ENCODE measurements at places on chromosomes 7 and 10.

- no peak for DNase-seq
Measured at GRCh38 chr10:114902151-114902550, 35.8 kb upstream of the TRUB1 start.

- DNase-seq: no peak
Measured at GRCh38 chr7:80997841-80998240, 79.0 kb upstream of the SEMA3C start.

GRCh38 chr7:26865094-26865388 lies 651 bp upstream of the SKAP2 start:
- no peak for DNase-seq

GRCh38 chr7:99201027-99201426 lies 6.9 kb downstream of the KPNA7 start:
- DNase-seq: peak; percentile 15

DNA sequence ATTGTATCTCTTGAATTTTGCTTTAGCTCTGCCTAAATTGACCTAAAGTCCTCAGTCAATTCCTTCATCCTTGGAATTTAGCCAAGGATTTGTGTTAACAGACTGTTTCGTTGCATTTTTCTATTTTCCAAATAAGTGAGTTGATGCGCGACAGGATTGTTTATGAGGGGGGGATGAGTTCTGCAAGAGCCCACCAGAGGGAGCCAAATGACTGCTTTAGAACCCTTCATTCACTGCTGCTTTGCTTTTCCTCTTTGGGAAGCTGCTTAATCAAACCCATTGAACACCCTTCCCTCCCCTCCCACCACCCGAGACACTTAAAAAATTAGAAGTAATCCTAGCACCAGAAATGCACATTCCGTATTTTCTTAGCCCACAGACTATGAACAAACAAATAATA lies 33.7 kb upstream of the PTF1A start:
- DNase-seq: peak; percentile 57

DNA sequence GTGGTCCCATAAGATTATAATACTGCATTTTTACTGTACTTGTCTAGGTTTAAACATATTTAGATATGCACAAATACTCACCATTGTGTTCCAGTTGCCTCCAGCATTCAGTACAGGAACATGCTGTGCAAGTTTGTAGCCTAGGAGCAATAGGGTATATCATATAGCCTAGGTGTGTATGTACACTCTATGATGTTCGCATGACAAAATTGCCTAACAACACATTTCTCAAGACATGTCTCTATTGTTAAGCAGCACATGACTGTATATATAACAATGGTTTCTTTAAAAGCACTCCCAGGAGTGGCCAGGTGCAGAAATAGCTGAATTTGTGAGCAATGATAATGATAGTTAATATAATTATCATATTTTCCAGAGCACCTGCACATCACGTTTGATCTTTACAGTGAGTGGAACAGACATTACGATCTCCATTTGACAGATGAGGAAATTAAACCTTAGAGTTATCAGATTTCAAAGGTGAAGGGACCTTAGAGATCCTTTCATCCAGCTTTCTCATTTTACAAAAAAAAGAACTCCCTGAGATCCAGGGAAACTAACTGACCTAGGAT lies 99.2 kb upstream of the PDCD4 start:
- DNase-seq: no peak

DNA sequence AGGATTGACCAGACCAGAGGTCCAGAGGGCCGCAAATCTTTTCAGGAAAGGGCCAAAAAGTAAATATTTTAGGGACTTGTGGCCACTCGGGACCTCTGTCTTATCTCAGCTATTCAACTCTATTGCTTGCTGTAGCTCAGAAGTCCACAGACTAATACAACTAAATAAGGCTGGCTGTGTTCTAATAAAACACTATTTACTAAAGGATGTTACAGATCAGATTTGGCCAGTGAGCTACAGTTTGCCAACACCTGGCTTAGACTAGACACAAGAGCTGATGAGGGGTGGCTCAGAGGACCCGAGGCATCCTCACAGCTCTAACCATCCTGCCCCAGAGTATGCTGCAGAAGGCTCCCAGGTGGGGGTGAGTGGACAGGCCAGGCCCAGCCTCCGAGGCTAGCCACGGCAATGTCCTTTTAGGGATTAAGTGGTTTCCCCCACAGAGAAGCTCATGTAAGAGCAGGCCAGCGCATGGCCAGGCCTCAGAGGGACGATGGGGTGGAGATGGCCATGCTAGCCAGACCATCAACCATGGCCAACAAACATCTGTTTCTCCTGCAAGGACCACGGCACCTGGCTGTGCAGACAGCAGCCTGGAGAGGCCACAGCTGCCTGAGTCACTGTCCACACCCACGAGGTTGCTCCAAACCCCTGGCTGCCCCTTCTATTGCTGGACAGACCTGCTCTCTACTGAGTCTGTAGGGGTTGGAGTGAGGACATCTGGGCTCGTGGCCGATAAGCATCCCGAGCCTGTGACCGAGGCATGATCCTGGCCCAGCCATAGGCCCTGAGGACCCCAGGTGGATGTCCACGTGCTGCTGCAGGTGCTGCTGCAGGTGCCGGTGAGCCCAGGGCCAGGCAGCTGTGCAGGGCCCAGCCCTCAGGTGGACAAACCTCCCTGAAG lies 76.5 kb downstream of the AFAP1L2 start:
- DNase-seq: no peak

- no peak for DNase-seq
Measured at GRCh38 chr10:35458500-35459448, 122.5 kb downstream of the CCNY start.

DNA sequence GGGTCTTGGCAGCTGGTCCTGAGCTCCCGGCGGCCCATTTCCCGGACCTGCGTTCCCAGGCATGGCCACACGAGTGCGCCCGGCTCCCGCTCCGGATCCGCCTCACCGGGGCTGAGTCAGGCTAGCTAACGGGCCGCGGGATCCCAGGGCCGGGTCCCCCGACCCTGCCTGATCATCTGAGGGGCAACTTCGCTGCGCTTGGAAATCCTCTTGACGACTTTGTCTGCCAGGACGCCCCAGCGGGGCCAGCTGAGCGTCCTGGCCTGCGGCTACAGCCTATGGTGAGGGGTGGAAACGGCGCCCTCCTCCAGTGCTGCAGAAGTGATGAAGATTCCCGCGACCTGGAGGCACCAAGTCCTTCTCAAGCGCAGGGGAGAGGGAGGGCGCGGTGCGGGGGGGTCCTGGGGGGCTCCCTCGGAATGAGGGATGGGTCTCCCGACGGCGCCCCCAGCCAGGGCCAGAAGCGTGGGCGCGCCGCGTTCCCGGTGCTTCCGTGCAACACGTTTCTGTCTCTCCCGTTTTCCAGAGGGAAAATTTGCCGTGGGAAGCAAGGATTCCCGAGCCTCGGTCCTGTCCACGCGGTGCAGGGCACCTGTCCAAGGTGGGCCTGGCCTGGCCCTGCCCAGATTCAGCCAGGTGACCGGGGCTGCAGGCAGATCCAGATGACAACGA lies 212.4 kb downstream of the CCSER2 start:
- peak; percentile 27 for DNase-seq

- no peak for DNase-seq
Measured at GRCh38 chr7:128915841-128916642, 5.5 kb upstream of the KCP start.

DNA sequence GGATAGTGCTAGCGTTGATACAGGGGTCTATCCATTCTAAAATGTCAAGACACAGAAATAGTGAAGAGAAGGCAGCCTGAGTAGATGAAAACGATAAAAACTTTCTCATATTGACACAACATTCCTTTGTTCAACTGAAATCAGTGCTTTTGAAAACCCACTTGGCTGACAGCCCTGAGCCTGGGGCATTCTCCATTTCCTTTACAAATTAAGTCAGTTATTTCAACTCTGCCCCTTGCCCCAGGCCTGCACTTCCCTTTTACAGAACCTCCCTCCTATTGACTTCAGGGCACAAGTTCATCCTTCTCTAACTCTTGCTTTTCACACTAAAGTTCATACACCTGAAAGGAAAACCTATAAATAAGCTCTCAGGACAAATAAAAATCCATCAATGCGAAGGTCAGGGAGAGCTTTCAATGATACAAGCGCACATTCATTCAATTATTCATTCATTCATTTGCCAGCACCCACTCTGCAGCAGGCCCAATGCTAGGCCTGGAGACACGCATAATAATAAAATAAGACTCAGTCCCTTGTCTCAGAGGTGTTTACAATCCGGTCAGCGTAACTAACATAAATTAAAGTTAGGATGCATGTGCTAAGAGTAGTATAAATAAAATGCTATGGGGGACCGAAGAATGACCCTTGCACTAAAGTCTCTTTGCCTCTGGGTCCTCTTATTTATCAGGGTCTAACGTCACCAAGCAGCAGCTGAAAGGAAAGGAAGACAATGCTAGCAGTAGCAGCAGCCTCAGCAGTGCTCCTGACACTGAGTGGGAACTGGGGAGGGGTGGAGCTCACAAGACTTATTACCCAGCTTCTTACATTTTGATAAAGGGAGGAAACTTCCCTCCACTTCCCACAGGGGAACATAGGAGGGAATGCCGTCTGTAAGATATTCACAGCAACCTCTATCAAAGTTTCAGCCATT lies 134.8 kb downstream of the PDE1C start:
- no peak for DNase-seq

DNA sequence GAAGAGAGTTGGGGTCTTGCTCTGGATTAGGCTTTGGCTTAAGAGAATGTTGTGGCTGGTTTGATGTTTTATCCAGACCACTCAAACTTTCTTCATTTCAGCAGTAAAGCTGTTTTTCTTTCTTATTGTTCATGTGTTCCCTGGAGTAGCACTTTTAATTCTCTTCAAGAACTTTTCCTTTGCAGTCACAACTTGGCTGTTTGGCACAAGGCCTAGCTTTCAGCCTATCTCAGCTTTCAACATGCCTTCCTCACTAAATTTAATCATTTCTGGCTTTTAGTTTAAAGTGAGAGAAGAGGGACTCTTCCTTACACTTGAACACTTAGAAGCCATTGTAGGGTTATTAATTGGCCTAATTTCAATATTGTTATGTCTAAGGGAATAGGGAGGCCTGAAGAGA lies 18.1 kb downstream of the CCDC126 start:
- no peak for DNase-seq

GRCh38 chr10:112208292-112208691 lies 24.7 kb upstream of the GPAM start:
- no peak for DNase-seq

DNA sequence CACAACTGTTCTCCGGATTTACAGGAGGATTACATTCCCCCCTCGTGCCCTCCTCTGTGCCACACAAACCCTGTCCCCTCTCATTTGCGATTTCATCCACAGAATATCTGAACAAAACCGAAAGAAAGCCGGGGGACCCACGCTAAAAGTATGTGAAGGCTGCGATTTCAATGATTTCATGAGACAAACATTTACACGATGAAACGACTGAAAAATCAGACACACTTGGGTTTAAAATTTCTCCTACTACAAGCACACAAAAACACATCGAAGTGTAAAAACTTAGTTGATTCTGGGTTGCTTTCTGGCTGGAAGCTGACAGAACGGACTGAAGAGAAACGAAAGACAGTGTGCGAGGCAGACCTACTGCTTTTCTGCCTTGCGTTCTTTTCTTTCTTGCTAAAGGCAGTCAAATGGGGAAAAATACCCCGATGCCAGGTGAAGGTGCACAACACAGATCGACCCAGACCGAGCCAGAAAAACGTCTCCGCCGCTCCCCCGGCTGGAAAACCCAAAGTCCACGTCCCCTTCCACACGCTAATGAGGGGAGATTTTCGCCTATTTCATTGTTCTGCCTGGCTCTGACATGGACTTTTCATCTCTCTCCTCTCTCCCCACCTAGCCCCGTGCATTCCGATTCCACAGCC lies 1.2 kb downstream of the HIPK2 start:
- DNase-seq: peak; percentile 72

GRCh38 chr10:69636626-69637605 lies 6.9 kb downstream of the FAM241B start:
- no peak for DNase-seq

- DNase-seq: no peak
Measured at GRCh38 chr10:23613900-23614299, 175.0 kb downstream of the OTUD1 start.

GRCh38 chr7:2632733-2633537 lies 1.1 kb downstream of the TTYH3 start:
- peak; percentile 87 for DNase-seq

DNA sequence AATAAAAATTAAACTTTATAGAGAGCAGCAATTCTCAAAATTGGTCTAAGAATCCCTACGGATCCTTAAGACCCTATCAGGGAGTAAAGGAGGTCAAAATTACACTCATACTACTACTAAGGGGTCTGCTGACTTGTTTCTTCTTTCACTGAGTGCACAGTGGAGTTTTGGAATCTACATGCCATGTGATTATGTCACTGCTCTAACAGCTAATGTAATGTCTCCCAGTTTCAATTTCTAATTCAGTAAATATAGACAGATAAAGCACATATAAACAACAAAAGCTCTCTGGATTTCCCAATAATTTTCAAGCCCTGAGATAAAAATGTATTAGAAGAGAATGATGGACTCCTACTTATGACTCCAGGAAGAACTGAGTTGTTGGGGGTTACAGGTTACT lies 74.6 kb downstream of the WAPL start:
- DNase-seq: no peak

DNA sequence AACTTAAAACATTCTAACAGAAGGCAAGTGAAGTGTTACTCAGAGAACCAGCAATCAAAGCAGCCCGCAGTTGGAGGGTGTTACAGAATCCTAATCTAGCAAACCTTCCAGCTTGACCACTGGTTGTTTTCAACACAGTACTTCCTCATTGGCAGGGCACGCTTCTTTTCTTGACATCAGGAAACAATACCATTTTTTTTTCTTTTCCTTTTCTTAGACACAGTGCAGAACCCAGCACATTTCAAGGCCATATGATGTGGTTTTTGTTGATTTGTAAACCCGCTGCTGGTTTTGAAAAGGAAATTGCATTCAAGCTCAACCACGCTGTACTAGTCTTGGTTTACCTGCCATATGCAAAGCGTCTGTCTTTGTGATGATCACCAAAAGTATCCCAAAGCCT lies 33.4 kb downstream of the RHOBTB1 start:
- DNase-seq: no peak

GRCh38 chr7:147912291-147912690 lies 678.3 kb upstream of the C7orf33 start:
- no peak for DNase-seq

DNA sequence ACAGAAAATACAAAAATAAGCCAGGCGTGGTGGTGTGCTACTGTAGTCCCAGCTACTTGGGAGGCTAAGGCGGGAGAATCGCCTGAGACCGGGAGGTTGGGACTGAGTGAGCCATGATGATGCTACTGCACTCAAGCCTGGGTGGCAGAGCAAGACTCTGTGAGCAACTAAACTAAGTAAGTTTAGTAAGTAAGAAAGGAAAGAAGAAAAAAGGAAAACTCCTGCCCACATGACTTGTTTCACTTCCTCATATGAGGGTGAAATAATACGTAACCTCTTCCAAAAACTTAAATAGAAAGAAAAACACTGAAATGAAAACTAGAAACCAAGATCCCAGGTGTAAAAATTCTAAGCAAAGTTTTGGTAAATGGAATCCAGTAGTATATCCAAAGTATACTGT lies 79.6 kb downstream of the LARP4B start:
- no peak for DNase-seq

GRCh38 chr10:104589871-104590270 lies 51.2 kb upstream of the SORCS3 start:
- no peak for DNase-seq

GRCh38 chr7:29400437-29400836 lies 163.2 kb upstream of the PRR15 start:
- DNase-seq: no peak

GRCh38 chr7:48130658-48131108 lies 40.6 kb upstream of the ABCA13 start:
- no peak for DNase-seq

Data from small intestine (tissue), 16 donors.